ENCODE measurements at places on chromosomes 12 and 14.

- no peak for DNase-seq
These were observed 69.1 kb upstream of the C12orf71 start for GRCh38 chr12:27151479-27151878.

- no peak for DNase-seq
These were observed 23.3 kb upstream of the CCER1 start for GRCh38 chr12:90978117-90978770.

DNA sequence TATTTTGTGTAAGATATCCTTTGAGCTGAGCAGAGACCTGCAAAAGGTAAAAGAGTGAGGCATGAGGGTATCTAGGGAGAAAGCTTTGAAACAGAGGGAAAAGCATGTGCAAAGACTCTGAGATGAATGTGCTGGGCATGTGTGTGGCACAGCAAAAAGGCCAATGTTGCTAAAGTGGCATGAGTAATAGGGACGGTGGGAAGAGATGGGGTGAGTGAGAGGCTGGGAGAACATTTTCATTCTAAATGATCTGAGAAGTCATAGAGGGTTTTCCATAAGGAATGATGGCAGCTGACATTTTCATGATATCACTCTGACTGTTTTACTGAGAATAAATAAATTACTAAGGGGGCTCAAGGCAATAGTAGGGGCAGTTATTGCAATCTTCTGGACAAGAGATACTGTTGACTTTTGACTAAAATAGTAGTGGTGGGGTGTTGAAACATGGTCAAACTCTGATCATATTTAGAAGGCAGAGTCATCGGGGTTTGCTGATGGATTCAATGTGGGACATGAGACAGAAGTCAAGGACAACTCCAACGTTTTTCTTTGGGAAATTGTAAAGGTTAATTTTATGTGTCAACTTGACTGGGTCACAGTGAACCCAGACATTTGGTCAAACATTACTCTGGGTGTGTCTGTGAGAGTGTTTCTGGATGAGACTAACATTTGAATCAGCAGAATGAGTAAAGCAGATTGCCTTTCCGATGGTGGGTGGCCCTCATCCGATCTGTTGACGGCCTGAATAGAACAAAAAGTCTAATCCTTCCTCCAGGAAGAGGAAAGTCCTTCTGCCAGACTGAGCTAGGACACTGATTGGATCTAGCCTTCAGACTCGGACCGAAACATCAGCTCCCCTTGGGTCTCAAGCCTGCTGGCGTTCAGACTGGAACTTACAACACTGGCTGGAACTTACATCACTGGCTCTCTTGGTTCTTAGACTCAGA lies 193.9 kb upstream of the PLXNC1 start:
- no peak for DNase-seq

DNA sequence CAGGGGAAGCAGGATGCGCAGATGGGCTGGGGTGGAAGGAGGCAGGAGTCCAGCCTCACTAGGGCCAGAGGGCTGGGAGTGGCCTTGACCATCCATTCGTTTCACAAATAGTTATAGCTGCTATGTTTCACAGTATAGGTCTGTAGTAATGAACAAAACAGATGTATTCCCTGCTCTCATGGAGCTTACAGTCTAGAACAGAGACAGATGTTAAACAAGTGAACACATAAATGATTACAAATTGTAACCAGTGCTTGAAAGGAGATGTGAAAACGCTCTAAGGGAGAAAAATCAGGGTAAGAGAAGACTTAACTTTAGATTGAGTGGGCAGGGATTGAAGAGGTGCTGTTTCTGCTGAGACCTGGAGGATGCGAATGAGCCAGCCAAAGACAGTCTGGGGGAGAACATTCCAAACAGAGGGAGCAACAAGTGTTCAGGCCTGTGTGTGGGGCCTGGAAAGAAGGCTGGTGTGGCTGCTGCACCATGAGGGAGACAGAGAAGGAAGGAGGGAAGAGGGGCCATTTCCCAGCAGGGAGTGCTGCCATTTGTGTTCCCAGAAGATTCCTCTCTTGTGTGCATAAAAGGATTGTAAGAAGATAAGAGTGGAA lies 14.6 kb downstream of the CFAP251 start:
- no peak for DNase-seq

- DNase-seq, result no peak
These were observed 1.1 kb downstream of the KMT2D start for GRCh38 chr12:49059299-49060171.

DNA sequence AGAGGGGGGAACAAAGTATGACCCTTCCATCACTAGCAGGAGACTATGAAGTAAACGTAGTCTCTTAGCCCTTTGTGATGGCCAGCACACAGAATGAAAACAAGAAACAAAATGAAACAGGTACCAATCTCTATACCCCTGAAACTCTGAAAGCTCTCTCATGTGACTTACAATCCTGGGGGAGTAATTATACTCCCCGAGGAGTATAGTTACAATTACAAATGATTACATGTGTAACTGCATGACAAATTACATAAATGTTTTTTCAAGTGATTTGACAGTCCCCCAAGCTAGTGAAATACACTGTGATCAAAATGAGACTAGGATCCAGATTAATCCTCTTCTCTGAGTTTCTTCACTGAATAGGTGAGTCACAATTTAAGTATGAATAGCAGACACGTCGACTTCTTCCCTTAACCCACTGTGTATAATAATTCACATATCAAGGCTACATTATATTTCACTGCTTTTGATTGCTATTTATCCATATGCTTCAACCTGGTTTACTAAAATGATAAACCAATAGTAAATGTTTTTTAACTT lies 74.0 kb downstream of the SPTSSA start:
- DNase-seq, result no peak

- no peak for DNase-seq
These were observed 862.5 kb upstream of the USP15 start for GRCh38 chr12:61397668-61398067.

DNA sequence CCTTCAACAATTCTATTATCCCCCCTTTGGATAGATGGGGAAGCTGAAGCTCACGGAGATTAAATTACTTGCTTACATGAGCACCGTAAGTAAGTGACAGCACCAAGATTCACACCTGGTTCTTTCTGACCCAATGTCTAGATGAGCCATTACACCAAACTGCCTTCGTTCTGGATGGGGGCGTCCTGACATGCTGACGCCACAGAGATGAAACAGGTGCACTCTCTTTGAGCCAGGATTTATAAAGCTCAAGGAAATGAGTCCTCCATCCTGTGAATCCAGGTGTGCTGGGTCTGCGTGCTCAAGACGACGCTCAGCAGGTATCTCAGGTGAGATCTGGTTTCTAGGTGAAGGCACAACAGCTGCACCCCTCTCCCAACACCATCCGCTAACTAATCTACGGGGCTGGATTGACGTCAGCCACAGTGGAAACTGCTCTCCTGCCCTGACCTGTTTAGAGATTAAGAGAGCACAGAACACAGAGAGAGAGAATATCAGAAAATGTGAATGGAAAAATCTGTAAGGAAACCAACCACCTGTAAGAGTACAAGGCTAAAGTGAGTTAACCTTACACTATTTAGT lies 61.6 kb downstream of the KSR2 start:
- no peak for DNase-seq

DNA sequence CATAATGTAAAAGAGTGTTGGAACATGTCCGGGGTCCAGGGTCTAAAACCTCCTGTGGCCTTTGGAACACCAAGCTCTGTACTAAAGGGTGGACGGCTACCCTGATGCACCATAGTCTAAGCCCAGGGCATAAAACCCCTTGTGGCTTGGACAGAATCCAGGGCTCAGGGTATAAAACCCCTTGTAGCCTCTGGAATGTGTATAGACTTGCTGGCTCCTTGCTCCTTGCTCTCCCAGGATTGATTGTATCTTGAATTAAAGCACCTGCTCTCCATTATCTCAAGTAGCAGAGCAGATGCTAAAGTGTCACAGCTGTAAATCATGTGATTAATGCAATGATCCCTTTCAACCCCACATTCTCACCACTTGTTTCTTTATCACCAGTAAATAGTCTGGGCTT lies 556.5 kb downstream of the LRFN5 start:
- DNase-seq, result no peak

DNA sequence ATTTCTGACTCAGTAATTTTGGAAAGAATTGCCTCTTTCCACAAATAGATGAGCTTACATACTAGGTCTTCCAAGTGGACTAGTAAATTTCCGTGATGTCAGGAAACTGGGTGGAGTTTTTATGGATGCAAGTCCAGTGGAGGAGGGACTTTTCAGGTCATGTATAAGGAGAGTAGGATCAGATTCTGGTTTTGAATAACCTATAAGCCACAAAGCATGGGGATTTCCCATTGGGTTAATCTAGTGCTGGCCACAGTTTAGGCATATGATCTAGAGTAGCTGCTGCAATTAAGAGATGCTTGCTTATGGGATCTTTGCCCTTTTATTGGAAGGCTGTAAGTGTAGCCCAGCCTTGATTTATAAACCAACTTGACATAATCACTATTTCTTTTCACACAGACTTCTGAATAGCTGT lies 33.8 kb downstream of the STK38L start:
- no peak for DNase-seq

DNA sequence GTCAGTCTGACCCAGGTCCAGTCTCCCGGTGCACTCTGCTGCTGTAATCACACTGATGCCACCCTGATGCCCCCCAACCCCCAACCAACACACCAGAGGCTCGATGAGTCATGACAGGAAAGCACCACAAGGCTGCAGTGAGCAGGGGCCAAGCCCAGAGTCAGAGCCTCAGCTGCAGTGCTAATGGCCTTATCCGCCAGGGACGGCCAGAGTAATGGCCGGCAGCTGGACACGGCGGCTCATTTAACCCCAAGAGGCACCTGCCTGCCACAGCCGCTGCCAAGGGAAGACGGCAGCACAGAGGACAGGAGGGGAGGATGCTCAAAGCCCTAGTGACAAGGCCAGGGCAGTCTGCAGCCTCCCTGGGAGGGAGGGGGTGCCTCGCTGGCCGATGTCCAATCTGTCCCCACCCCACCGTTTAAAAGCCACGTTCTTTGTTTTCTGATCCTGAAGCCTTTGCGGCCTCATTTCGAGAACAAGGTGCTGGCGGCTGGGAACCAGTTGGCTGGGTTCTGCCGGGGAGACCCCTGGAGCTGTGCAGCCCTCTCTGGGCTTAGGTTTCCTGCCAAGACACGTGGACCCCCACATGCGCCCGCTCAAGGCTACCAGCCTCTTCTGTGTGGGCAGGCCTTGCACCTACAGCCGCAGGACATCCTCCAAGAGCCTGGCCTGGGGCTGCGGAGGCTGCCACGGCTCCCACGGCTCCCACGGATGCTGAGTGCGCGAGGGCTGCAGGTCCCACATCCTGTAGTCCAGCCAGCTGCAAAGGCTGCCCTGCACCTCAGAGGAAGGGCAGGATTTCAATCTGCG lies 13.1 kb downstream of the CCDC85C start:
- DNase-seq, result no peak

GRCh38 chr14:70816525-70816924 lies 7.2 kb upstream of the MAP3K9 start:
- DNase-seq, result no peak
